Body of pancreas (tissue), 4 donors: ENCODE measurements at places on chromosomes 12 and 14. TPM values are rescaled to one million over a fixed set of nuclear protein-coding genes. Genes with fewer than 3 reads are reported as not detected.

FAM222A gene
- 8.0 TPM for total RNA-seq

DAO gene
- total RNA-seq: not detected

RAPGEF3 gene
- total RNA-seq: 23.4 TPM

SPIC gene
- not detected for total RNA-seq

POTEM gene
- not detected for total RNA-seq

GRCh38 chr14:90846511-90846910 is 30.3 kb upstream of the TTC7B start:
- no peaks in the 10 kb centered on the region for H3K36me3 ChIP-seq
- no peak overlapping the region for H3K4me3 ChIP-seq
- no peaks in the 10 kb centered on the region for H3K4me1 ChIP-seq
- H3K27ac ChIP-seq: no peak overlapping the region

GRCh38 chr12:81196595-81196994 is 118.7 kb downstream of the ACSS3 start:
- no peaks in the 10 kb centered on the region for H3K4me1 ChIP-seq
- no peak for DNase-seq
- H3K27ac ChIP-seq: no peak overlapping the region
- no peak overlapping the region for H3K4me3 ChIP-seq

DNA sequence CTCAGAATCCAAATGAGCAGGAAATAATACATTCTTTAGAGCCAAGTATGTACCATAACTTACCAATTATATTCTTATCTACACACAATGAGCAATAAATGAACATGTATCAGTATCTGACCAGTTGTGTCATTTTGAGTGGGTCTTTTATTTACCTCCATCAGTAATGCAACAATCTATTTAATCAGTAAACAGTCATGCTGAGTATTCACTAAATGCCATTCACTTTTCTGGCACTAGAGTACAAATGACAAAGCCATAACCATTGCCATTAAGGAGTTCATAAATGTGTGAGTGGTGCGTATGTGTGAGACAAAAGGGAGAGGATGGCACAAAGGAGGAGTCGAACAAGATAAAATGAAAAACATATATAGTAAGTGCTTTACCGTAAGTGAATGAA is 1.5 kb upstream of the STRAP start:
- no peaks in the 10 kb centered on the region for H3K27me3 ChIP-seq
- H3K36me3 ChIP-seq: no peaks in the 10 kb centered on the region
- no peak for DNase-seq
- peaks cover 23% of the 10 kb centered on the region for H3K4me1 ChIP-seq
- H3K27ac ChIP-seq: no peak overlapping the region

- H3K27ac ChIP-seq: no peak overlapping the region
- H3K36me3 ChIP-seq: no peaks in the 10 kb centered on the region
- H3K4me3 ChIP-seq: no peak overlapping the region
- H3K27me3 ChIP-seq: no peaks in the 10 kb centered on the region
- H3K4me1 ChIP-seq: no peaks in the 10 kb centered on the region
- DNase-seq: no peak
Observed at GRCh38 chr14:100872259-100873095, 31.0 kb downstream of the RTL1 start.

DNA sequence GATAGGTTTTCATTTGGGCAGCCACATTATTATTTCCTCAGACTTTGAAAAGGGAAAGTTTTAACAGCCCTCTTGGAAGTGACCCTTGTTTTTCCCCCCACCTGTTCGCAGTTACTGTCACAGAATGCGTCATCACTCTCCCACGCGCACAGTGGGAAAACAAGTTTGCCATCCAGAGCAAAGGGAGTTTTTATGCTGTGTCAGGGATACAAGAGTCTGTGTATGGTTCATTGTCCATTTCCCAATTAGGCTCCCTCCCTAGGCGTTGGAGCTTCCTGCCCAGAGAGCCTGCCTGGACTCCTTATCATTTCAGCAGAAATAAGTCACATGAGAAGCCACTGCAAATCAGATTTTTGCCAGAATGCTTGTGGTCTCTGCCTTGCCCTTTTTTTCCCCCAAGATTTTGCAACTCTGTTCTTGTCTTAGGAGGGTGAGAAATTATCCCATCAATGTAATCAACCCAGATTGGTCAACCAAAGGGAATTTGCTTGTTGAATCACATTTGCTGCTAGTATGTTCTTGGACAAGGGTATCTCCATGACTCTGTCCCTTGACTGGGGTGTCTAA is 104.1 kb downstream of the IGF1 start:
- no peak overlapping the region for H3K4me3 ChIP-seq
- H3K27me3 ChIP-seq: no peaks in the 10 kb centered on the region

DNA sequence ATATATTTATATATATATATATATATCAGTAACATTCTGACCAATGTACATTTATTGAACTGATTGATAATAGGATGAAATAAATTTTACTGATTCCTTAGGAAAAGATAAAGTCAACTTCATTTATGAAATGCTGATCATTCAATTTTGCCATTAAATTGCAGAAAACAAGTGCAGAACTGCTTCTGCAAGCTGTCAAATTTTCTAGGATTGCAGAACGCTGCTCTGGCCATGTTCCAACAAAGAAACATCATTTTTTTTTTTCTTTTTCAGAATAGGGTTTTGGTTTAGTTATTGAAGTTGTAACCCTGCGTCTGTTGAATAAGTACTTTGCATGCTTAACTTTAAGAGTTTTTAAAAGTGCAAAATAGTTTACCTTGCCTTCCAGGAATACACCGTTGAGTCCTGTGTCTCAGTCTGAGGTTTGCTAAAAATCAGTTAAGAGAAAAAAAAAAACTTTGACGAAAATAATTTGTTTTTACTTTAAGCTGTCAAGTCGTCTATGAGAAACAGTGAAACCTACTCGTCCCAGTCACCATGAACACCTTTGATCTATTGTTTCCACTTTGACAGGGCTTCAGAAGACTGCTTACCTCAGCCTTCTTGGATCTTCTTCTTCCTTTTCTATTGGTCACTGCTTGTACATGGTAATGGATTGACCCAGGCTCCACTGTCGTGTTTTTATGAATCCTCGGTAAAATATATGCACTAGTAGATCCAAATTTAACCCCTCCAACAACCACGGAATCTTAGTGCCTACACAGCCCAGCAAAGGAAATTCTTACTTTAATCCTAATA is at the start of gene KERA:
Gene KERA (minus strand): TSS at position 657 of the 798 bp plus-strand sequence. CDS start 1,743 bp downstream, outside the sequence.
- H3K4me3 ChIP-seq: no peak within 1 kb of the TSS
- no peak within 1 kb of the TSS for H3K27ac ChIP-seq
- H3K27me3 ChIP-seq: no peaks in the 10 kb centered on the region
- DNase-seq: no peak
- no peaks in the 10 kb centered on the region for H3K4me1 ChIP-seq

DNA sequence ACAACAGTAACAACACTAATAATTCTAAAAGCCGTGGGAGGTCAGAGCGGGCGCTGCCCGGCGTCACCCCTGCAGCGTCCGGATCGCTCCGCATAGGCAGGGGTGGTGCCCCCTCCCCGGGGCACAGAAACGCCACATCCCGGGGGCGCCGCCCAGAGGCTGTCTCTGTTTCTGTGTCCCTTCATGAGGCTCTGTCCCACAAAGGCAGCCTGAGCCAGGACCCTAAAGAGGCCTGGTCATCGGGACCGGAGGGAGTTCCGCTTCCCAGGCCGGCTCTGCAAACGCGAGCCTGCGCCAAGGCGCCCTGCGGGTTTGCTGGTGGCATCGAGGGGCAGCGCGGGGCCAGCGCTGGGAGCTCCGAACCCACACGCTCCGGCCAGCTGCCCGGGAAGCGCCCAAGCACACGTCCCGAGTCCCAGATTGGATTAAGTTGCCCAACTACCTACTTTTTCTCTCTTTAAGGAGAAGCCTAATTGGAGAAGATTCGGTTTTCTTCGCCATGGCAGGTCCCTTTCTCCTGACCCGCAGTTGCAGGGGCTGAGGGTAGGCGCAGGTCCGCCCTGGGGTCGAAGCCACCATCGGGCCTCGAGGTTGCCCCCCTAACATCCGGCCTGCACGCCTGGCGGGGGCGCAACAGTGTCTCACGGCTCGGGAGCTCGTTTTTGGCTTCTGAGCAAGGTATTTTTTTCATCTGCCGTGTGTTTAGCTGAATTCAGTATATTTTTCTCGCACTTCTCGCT is 421.7 kb downstream of the VRK1 start:
- no peak for DNase-seq
- no peaks in the 10 kb centered on the region for H3K27me3 ChIP-seq
- H3K4me1 ChIP-seq: peaks cover 15% of the 10 kb centered on the region

DNA sequence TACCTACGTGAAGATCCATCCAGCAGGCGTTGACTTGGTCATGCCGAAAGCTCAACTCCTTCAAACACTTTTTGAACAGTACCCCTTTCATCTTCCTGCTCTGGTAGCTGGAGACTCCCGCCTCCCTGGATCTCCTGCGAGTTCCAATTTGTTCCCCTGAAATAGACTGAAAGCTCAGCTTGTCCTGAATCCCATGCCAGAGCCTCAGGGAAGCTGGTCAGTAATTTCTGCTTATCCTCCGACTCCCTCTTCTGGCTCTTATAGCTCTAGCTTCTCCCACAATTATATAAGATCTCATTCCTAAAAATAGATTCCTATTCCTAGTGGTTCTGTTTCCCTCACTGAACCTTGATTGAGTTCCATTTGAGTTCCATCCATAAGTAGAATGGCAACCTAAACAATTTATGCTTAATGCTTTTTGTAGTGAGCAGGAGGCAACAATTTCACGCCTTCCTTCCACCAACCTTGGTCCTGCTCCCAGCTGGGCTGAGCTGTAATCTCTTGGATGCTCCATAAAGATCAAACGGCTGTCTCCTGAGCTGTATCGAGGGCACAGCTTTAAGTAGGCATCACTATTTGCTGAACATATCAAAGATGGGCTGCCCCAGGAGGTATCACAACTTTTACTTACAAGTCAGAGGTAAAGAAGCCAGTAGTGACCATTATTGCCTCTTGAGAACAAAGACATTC is 8.0 kb upstream of the TMEM132C start:
- H3K4me3 ChIP-seq: no peak overlapping the region
- no peaks in the 10 kb centered on the region for H3K36me3 ChIP-seq
- no peak for DNase-seq
- no peak overlapping the region for H3K27ac ChIP-seq
- no peaks in the 10 kb centered on the region for H3K27me3 ChIP-seq

DNA sequence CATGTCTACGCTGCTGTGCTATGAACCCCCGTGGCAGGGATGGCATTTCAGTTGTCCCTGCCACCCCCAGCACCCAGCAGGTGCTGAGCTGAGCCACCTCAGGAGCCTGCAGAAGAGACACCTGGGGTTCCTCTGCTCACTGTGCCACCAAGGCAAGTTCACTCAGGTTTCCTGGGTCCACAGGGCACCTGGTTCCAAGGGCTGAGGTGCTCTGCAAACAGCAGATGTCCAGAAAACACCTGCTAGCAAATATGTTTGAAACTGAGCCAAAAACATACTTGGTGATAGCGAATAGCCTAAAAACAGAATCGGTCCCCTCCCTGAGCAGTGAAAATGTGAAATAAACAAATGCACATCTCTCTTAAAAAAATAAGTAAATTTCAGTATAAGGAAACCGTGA is 35.6 kb upstream of the GPR68 start:
- no peak overlapping the region for H3K27ac ChIP-seq
- no peaks in the 10 kb centered on the region for H3K27me3 ChIP-seq
- DNase-seq: no peak

- H3K27ac ChIP-seq: no peak overlapping the region
- H3K4me1 ChIP-seq: no peaks in the 10 kb centered on the region
- H3K4me3 ChIP-seq: no peak overlapping the region
- no peaks in the 10 kb centered on the region for H3K36me3 ChIP-seq
- no peaks in the 10 kb centered on the region for H3K27me3 ChIP-seq
Observed at GRCh38 chr12:91127751-91128150, 16.5 kb upstream of the LUM start.

DNA sequence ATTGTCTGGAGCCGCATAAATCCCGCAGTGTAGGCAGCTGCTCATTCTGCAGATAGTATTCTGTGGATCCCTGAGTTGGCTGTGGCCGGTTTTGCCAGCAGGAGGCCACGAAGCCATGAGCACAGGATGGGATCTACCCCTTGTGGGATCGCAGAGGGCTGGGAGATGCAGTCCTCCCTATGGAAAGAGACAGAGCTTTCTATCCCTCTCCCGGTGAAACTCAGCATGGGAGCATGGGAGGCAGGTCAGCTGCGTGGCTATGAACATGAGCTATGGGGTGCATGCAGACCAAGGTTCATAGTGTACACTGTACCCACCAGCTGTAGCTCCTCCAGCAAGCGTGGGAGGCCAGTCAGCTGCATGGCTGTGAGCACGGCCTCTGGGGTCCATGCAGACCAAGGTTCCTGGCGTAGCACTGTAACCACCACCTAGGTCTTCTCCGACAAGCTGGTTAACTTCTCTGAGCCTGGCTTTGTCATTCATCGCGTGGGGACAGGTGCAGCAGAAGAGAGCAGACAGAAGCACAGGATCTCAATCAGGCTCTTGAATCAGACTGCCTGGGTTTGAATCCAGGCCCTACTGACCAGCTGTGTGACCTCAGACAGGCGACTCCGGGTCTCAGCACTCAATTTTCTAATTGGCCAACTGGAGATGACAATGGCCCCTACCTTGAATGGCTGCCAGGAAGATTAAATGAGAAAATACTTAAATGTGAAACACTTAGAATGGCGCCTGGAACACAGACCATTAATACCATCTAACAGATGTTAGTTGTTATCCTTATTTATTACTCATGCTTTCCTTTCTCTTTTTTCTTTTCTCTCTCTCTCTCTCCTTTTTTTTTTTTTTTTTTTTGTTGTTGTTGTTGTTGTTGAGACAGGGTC is 6.0 kb downstream of the BDKRB1 start:
- no peaks in the 10 kb centered on the region for H3K36me3 ChIP-seq
- no peaks in the 10 kb centered on the region for H3K27me3 ChIP-seq
- peak; percentile 89 for DNase-seq
- no peak overlapping the region for H3K4me3 ChIP-seq

- DNase-seq: no peak
- peak overlapping the region; percentile 82 for H3K4me3 ChIP-seq
- no peaks in the 10 kb centered on the region for H3K27me3 ChIP-seq
- peaks cover 11% of the 10 kb centered on the region for H3K4me1 ChIP-seq
Observed at GRCh38 chr12:53268630-53269562, 797 bp downstream of the ESPL1 start.

- no peaks in the 10 kb centered on the region for H3K36me3 ChIP-seq
- no peak overlapping the region for H3K4me3 ChIP-seq
- DNase-seq: no peak
- H3K27ac ChIP-seq: no peak overlapping the region
Observed at GRCh38 chr12:79927772-79928474, 7.0 kb downstream of the PPP1R12A start.

DNA sequence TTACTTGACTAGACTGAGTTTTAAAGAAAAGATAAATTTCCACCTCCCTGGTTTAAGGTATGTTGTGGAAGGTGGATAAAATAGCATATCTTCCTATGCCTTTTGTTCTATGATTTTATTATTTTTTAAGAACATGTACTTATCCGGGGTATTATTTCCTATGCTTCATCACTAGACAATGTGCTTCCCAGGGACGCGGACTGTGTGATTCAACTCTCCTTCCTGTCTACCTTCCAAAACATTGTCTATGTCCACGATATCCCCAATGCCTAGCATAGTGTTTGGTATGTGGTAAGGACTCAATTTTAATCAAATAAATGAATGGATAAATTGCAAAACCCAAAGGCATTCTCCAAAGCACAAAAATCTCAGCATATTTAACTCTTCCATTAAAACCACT is 8.3 kb upstream of the CCND2 start:
- H3K27me3 ChIP-seq: peaks cover 9% of the 10 kb centered on the region
- H3K4me1 ChIP-seq: peaks cover 11% of the 10 kb centered on the region
- no peak for DNase-seq
- H3K36me3 ChIP-seq: no peaks in the 10 kb centered on the region
- H3K4me3 ChIP-seq: no peak overlapping the region

- no peak overlapping the region for H3K4me3 ChIP-seq
- H3K36me3 ChIP-seq: no peaks in the 10 kb centered on the region
- H3K27me3 ChIP-seq: no peaks in the 10 kb centered on the region
- no peak overlapping the region for H3K27ac ChIP-seq
Observed at GRCh38 chr14:76742966-76743365, 18.3 kb upstream of the VASH1 start.
